ENCODE measurements at places on chromosomes 1 and 21.

- DNase-seq: no peak
Measured at GRCh38 chr1:216186816-216187215, 236.4 kb downstream of the USH2A start.

DNA sequence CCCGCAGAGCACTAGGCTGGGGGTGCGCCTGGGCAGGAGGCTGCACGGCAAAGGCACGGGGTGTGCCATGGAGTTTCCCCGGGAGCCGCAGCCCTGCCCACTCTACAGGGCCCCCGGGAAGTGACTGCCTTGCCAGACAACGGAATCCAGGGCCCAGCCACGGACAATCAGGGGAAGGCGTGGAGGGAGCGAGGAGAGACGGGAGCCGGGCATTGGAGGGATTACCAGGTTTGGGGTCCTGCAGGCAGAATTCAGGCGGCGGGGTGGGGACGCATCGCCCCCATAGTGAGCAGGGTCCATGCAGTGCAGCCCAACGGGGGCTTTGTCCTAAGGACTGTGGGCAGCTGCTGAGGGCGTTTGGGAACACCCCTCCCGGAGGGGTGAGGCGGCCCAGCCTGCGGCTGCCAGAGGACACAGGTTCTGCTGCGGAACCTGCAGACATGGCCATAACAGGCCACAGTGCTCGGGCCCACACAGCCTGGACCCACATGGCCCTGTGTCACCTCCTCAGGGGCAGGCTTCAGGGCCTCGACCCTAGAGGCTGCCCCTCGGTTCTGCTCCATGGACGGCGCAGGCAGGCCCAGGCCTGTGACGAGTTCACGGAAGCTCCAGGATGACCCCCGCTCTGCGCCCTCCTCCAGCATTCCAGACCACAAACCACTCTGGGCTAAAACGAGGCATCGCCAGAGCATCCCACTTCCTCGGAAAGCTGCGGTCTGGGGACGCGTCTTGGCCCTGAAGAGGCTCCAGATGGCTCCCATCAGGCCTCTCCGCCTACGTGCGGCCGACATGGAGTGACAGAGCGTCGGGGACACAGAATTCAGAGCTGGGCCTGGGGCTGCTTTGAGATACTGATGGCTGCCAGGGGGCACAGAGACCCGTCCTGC lies 54.5 kb downstream of the COL6A1 start:
- no peak for DNase-seq

GRCh38 chr21:25175938-25176337 lies 431.3 kb downstream of the MRPL39 start:
- DNase-seq: no peak

GRCh38 chr1:182783068-182783467 lies 6.5 kb upstream of the NPL start:
- no peak for DNase-seq

DNA sequence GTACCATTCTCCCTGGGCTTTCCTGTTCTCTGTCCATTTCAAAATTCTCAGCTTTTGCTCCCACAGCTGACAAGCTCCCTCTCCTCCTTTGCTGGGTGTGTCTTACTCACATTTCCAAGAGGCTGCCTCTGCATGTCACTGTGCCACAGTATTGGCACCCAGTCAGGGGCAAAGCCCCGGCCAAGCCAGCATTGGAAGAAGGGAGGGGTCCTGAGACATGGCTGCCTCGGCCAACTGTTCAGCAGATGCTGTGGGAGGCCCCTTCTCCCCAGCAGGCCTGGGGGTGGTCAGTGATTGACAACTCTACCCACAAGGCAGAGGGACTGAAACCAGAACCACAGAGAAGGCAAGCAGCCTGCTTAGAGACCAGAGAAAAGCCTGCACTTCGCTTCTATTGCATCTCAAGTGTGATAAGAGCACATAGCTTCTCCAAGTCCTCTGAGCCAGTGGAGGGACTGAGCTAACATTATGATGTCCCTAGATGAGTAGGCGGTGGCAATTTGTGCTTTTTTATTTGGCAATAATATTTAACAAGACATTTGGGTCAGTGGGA lies 294.1 kb downstream of the SIPA1L2 start:
- DNase-seq: no peak

- DNase-seq: no peak
Measured at GRCh38 chr1:215160351-215160750, 77.8 kb downstream of the KCNK2 start.

DNA sequence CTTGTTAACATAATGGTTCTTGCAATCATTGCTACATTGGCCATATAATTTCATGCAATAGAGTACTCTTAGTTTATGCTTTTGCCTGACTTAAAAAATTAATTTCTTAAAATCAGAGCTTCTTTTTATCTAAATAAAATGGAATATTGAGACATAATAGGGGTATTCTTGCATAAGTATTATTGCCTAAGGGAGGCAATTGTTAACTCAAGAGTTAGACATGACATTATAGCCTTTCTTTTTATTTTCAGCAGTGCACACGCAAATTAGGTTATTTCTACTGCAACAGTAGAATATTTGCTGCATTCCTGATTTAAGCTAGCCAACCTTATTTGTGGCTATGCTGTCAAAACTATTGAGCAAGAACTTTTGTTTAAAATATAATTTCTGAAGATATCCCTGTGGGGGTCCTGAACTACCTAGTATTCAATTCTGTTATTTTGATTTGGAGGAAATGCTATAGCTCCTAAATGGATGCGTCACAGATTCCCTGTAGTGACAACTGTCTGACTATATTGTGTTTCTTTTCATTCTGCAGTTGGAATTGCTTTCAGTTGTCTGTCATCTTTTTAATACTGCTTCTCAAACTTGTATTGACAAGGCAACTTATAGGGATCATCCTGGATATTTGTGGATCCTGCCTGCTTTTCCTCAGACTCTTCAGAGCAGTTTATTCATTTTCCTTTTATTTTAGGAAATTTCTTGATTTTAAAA lies 211.0 kb downstream of the PATJ start:
- no peak for DNase-seq

- no peak for DNase-seq
Measured at GRCh38 chr1:211851174-211851573, 20.6 kb upstream of the LPGAT1 start.

DNA sequence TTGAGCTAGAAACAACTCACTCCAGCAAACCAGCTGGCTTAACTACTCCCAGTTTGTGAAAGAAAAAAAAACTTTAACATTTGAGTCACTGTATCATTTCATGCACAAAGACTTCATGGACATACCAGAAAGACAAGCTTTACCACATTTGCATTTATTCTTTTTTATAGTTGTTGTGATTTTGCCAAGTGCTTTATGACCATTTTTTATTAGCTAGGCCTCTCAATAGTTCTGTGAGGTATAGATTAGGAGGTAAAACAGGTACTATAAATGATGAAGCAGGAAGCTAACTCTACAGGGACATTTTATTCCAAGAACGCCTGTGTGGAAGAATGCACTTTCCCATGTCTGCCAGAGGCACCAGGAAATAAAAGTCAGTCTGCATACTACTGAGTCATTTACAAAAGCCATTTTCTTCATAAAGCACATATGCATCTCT lies 8.2 kb upstream of the DENND1B start:
- DNase-seq: no peak

DNA sequence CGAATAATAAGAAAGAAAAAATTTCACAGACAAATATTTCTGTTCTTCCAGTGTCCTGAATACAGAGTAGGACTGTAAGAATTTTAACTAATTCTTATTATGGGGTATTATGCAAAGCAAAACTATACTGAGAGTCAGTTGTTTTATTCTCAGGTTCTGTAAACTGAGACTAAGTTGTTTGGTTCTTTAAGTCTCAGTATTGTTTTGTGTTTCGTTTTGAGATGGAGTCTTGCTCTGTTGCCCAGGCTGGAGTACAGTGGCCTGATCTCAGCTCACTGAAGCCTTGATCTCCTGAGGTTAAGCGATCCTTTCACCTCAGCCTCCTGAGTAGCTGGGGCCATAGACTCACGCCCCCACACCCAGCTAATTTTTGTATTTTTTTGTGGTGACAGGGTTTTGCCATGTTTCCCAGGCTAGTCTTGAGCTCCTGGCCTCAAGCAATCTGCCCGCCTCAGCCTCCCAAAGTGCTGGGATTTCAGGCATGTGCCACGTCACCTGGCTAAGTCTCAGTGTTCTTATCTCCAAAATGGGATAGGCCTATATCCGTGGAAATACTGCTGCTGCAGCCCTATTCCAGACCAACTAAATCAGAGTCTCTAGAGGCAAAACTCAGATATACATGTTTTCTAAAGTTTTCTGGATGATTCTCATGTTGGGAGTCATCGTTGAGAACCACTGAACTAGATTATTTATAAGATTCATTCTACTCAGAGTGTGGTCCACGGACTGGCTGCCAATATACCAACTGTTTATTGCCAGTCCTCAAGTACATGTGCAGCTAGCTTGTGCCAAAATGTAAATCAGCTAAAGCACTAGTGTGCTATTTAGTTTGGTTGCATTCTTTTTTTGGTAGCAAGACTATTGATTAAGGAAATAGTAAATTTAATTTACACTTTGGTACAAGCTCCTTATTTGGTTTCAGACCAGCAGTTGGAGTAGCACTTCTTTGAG lies 116.6 kb downstream of the HS2ST1 start:
- DNase-seq: no peak

DNA sequence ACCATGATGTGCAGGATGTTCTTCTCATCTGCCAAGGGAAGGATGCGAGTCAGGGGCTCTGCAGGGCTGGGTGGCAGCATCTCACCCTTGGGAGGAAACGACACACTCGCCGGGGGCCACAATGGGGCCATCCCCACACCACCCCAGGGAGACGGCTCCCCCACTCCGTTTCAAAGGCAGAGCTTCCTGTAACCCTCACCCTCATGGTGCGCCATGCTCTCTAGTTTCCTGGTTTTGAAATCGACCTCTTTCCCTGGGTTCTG lies 20.2 kb downstream of the RIPK4 start:
- no peak for DNase-seq

DNA sequence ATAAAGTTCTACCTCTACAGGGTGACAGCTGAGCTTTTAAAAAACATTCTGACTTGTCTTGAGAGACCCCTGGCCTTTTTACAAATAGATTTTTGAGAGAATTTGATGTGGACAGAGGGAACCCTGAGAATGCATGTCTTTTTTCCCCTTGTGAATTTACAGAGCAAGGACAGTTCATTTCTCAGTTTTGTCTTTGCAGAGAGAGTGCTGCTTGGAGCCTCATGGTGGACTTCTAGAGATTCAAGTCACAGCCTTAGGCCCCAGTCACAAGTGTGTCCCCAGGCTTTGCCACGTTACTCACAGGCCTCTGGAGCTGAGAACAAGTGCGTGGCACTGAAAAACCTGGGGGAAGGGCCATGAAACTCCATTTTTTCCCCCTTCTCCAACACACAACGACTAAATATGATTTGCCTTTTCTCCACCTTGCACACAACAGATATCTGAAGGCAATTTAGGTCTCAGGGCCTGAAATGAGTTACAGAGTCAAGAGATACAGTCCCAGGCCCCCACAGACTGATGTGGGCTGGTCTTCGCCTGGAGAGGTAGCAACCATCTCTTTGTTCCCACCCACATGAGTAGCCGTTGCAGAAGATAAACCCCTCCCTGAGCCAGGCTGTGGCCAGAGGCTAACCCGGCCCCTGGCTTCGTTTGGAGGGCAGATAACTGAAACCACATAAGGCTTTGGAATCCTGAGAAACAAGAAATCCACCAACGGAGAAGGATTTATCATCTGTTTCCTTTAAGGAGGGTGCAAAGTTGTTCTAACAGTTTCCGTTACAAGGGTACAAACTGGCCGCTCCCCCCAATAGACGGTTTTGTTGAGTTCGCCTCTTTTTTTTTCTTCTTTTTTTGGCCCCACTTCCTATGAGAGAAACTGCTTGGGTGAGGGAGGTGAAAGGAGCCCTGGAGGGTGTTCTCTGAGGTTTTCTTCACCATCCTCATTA lies 1.0 kb upstream of the PIGV start:
- DNase-seq: peak; percentile 22

DNA sequence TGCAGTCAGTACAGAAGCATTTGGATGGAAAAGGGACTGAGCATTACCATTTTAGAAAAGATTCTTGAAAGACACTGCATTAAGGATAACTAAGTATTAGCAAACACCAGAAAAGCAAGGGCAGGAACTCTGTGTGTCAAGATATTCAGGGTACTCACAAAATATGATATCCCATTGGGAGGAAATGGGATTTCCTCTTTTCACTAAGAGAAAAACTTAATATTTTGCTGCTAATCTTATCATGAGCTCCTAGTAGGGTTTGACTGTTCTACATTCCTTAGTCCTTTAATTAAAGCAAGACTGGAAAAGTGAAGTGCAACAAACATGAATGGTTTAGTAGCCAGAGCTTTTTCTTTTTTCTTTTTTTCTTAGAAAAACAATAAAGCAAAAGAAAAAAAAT lies 305.9 kb upstream of the ADGRL4 start:
- no peak for DNase-seq

GRCh38 chr1:232149287-232150201 lies 480.4 kb downstream of the SIPA1L2 start:
- DNase-seq: no peak

- no peak for DNase-seq
Measured at GRCh38 chr1:35287807-35288640, 19.5 kb downstream of the ZMYM4 start.

- no peak for DNase-seq
Measured at GRCh38 chr1:194653385-194653784, 1467.0 kb upstream of the B3GALT2 start.

DNA sequence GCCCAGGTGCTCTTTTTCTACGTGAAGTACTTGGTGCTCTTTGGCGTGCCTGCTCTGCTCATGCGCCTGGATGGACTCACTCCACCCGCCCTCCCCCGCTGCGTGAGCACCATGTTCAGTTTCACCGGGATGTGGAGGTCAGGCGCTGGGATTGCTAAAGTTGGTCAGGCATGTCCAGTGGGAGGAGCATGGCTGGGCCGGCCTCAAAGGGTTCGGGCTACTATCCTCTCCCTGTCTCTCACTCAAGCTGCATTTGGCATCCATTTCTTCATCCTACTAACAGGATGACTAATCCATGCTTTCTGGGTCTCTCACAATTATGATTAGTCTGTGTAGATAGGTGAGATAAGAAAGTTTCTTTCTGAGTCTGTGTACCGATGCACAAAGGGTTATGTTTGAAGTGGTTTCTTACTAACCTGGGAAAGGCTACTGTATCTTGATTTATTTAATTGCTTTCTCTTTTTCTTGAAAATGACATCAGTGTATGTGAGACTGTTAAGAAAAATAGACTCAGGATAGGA lies 135.9 kb downstream of the HHAT start:
- DNase-seq: no peak

DNA sequence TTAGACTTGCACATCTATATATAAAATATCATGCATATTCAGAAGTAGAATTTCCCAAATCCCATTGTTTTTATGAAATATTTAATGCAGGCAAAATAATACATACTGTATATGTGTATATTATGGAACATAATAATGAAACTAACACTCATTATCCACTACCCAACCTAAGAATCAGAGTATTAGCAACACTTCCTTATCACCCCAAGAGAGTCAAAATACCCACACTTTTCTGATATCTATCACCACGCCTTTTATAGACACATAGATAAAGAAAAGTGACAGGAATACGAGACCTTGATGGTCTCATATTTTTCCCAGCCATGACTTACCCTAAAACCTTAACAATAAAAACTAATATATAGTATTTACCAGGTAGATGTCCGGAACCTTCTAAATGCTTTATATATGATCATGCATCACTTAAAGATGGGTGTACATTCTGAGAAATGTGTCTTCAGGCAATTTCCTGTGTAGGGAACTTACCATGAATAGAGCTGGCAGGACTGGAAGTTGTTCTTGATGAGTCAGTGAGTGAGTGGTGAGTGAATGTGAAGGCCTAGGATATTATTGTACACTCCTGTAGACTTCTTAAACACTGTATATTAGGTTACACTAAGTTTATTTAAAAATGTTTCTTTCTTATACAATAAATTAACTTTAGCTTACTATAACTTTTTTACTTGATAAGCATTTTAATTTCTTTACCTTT lies 45.5 kb downstream of the TNFSF4 start:
- DNase-seq: no peak

- DNase-seq: peak; percentile 18
Measured at GRCh38 chr1:1171546-1172340, 1.9 kb upstream of the TTLL10 start.

Measured in activated CD4-positive, alpha-beta T cell treated with anti-CD3 and anti-CD28 coated beads, Interleukin-2, amount 50 U/mL, for 1 hour (primary cell).